ENCODE measurements at places on chromosomes 4 and X.

GRCh38 chrX:21821875-21822274 is 17.5 kb upstream of the MBTPS2 start:
- DNase-seq, result no peak

GRCh38 chr4:183074288-183074990 is 24.6 kb upstream of the WWC2 start:
- no peak for DNase-seq

- DNase-seq, result no peak
Observed at GRCh38 chr4:45030059-45030458, 303.7 kb upstream of the GNPDA2 start.

GRCh38 chrX:13994536-13995080 is 35.1 kb downstream of the GEMIN8 start:
- no peak for DNase-seq

DNA sequence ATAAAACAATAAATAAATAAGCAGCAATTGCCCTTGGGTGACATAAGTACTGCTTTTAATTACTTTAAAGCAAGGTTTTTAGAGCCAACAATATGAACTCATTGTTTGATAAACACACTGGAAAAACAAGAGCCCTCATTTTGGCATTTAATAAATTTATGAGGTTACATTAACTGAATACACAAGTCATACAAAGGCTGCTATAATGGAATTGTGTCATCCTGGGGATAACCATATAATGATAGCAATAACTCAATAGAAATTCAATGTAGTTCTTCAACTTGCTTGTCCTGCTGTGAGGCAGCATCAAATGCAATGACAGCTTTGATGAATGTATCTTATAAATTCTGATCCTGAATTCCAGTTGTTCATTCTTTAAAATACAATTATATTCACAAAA is 1512.5 kb downstream of the STIM2 start:
- no peak for DNase-seq

GRCh38 chrX:67714004-67714403 is 170.2 kb downstream of the AR start:
- no peak for DNase-seq

DNA sequence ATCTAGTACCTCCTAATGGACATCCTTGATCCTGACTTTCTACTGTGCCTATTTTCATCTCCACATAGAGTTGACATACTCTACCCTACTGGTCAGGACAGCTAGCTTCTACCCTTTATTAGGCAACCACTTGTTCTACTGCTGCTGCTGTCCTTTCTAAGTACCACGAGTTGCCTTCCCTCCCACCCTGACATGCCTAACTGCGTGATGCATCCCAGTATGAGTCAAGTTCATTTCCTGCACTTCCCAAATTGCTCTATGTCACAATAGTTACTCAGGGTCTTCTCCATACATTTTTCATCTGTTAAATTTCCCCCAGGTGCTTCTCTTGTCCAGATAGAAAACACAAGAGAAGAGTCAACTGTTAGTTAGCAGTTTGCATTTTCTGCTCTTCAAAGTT is 133.4 kb downstream of the TBC1D19 start:
- DNase-seq, result no peak

- no peak for DNase-seq
Observed at GRCh38 chr4:30770049-30770549, 49.9 kb downstream of the PCDH7 start.

DNA sequence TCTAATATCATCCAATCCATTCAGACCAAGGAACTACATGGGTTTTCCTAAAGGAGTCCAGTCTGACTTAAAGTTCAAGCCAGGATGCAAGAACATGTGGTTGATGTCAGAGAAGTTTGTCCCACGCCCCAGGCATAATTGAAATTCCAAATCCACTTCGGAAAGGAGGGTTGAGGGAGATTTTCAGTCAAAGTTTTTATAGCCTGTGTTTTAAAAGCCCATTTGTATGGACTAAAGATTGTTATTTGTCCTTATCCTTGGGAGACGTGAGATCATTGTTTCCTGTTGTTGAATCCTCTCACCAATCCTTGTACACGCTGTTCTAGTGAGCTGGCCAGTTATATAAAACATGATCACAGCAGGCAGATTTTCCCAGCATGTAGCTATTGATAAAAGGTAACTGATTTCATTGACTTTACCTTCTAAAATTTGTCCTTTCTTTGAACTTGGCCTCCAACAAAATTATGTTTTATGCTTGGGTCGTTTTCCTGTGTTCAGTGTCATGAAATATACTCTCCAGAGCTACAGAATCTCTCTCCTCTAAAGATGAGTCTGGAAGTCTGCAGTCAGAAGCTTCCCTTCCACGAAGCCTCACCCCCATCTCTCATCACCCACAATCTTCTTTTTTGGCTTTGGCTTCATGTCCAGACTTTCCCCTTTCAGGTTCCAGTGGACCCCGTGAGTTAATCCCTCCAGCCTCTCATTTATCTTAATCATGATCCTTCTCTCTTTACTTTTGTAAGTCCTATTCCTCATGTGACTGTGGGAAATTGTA is 92.9 kb downstream of the ATP10D start:
- no peak for DNase-seq

- no peak for DNase-seq
Observed at GRCh38 chr4:178173771-178174170, 731.5 kb upstream of the AGA start.

GRCh38 chrX:72114306-72114705 is 17.4 kb downstream of the RTL5 start:
- no peak for DNase-seq

- DNase-seq, result no peak
Observed at GRCh38 chr4:75031775-75032174, 98.9 kb downstream of the PARM1 start.

DNA sequence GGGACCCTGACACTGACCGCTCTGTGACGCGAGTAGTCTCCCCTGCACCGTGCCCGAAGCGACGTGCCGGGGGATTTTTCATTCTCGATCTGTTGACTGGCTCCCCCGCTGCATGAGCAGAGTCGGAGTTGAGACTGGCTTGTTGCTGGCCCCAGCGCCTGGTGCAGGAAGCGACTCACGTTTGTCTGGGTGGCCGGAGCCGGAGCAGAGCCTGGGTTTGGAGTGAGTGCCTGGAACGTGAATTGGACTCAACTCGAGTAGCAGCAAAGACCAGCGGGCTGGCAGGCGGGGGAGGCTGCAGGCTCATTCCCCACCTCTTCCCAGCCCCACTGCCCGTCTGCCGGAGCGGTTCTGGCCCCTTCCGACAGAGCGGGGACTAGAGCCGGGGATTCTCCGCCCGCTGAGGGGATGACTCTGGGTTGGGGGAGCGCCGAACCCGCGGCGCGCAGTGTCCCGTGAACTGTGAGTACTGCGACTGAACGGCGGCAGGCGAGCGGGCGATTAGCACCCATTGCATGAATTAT is 554 bp downstream of the PCDH7 start:
- no peak for DNase-seq

DNA sequence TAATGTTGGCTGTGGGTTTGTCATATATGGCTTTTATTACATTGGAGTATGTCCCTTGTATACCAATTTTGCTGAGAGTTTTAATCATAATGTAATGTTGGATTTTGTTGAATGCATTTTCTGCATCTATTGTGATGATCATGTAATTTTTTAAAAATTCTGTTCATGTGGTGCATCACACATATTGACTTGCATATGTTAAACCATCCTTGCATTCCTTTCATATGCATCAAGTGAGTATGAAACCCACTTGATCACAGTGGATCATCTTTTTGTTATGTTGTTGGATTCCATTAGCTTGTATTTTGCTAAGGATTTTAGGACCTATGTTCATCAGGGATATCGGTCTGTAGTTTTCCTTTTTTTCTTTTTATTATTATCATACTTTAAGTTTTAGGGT is 12.1 kb downstream of the HEPH start:
- no peak for DNase-seq

GRCh38 chr4:184385705-184386141 is 88.6 kb downstream of the IRF2 start:
- DNase-seq, result no peak

DNA sequence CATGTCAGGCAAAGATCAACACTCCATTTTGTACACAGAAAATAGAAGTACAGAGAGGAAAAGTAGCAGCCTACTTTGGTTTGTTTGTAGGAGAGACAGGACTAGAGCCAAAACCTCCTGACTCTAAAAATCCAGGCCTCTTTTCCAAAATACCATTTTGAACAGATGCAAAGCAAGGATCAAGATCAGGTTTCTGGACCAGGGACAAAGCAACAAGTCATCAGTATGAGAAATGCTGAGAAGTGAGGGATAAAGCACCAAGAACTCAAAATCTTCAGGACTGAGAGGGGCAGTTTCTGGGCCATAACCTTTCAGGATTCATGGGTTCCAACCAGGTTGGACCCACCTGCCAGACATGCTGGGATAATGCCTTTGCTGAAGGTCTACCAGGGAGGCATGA is 36.6 kb upstream of the MBTPS2 start:
- DNase-seq, result no peak

DNA sequence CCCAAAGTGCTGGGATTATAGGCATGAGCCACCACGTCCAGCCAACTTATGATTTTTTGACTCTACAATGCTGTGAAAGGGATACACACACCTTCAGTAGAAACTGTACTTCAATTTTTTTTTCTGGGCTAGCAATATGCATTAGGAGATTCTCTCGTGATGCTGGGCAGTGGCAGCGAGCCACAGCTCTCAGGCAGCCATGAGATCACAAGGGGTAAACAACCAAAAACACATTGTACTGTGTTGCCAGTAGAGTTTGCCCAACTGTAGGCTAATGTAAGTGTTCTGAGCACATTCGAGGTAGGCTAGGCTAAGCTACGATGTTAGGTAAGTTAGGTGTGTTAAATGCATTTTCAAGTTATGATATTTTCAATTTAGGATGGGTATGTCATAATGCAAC is 25.7 kb downstream of the RAB33A start:
- DNase-seq, result no peak

GRCh38 chr4:168586926-168587325 is 90.1 kb downstream of the PALLD start:
- DNase-seq, result no peak

GRCh38 chrX:56069299-56069931 is 162.7 kb upstream of the KLF8 start:
- no peak for DNase-seq

DNA sequence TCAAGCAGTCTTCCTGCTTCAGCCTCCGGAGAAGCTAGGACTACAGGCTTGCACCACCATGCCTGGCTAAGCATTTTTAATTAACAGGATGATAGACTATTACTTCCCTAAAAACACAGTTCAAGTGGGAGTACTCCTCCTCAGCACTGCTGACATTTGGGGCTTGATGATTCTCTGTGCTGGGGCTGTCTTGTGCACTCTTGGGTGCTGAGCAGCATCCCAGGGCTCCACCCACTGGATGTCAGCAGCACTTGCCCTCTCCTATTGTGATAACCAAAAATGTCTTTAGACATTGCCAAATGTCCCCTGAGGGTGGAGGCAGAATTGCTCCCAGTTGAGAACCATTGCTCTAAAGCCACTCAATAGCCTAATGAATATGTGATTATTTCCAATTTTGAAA is 60.4 kb downstream of the CLCN4 start:
- DNase-seq, result no peak

GRCh38 chr4:100804576-100805360 is 286.9 kb upstream of the EMCN start:
- DNase-seq, result no peak

GRCh38 chr4:121185960-121186359 is 21.8 kb upstream of the TNIP3 start:
- DNase-seq, result no peak

DNA sequence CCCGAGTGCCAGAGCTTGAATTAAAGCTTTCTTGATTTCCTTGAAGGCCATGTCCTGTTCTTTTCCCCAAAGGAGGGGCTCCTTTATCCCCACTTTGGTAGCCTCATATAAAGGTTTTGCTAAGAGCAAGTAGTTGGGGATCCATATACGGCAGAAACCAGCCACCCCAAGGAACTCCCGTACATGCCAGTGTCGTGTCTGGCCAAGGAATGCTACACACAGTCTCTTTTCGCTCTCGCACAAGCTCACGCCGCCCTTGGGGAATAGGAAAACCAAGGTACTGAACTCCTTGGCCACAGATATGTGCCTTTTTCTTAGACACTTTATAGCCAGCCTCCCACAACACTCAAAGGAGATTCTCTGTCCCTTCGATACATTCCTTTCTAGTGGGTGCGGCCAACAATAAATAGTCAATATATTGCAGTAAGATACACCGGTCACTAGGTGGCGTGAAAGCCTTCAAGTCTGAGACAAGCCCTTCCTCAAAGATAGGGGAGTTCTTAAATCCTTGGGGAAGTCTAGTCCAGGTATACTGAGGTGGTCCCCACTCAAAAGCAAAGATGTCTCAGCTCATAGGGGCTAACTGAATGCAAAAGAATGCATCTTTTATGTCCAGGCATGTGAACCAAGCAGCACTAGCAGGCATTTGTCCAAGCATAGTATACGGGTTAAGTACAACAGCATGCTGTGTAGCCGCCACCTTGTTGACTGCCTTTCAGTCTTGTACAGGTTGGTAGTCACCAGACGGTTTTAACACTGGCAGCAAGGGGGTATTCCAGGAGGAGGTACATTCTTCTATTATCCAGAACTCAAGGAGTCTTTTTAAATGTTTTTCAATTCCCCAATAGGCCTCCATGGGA is 57.8 kb upstream of the XAGE1B start:
- peak; percentile 18 for DNase-seq
